ENCODE measurements at places on chromosomes 4 and X. TPM values are rescaled to one million over a fixed set of nuclear protein-coding genes. Genes with fewer than 3 reads are reported as not detected.

- no peak for DNase-seq
Observed at GRCh38 chrX:4181782-4182407, 468.4 kb upstream of the PRKX start.

GRCh38 chr4:144589512-144589911, 56.4 kb upstream of the HHIP start:
- DNase-seq = no peak

- no peak for DNase-seq
Observed at GRCh38 chr4:18012807-18013462, 8.6 kb downstream of the LCORL start.

DNA sequence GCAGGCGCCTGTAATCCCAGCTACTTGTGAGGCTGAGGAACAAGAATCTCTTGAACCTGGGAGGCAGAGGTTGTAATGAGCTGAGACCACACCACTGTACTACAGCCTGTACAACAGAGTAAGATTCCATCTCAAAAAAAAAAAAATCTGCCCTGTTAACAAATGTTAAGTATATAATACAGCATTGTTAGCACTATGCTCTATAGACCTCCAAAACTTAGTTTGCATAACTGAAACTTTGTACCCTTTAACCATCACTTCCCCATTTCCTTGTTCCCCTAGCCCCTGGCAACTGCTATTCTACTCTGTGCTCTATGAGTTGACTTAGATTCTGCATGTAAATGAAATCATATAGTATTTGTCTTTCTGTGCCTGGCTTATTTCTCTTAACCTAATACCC, 76.7 kb downstream of the TAB3 start:
- no peak for DNase-seq

- DNase-seq = no peak
Observed at GRCh38 chrX:27767387-27767786, 40.4 kb upstream of the MAGEB10 start.

- no peak for DNase-seq
Observed at GRCh38 chrX:69128588-69128987, 36.7 kb downstream of the PJA1 start.

GRCh38 chr4:54274795-54275665, 45.9 kb downstream of the PDGFRA start:
- no peak for DNase-seq

DNA sequence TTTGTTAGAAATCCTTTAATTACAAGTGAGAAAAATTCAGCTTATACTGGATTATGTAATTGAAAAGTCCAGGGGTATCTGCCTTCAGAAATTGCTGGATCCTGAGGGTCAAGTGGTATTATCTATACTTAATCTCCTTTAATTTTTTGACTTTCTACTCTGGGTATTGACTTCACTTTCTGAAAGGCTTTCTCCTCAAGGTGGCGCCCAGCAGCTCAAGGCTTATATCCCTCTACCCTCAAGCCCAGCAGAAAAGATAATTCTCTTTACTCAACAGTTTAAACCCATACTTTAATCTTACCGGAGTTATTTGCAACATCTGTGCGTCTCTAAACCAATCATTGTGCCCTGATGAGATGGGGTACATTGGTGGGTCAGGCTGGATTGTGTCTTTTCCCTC, 129.5 kb downstream of the LARP7 start:
- DNase-seq = no peak

- DNase-seq = no peak
Observed at GRCh38 chr4:150261571-150261970, 183.3 kb downstream of the DCLK2 start.

The GRPR gene
- 1.1 TPM for total RNA-seq

The KLF8 gene
- 9.6 TPM for total RNA-seq

The KLHL13 gene
- total RNA-seq = 85.8 TPM

The ZCCHC18 gene
- 3.3 TPM for total RNA-seq

All from urinary bladder (tissue), 4 donors.